ENCODE measurements at places on chromosomes 11 and 22.

- no peak for DNase-seq
These were observed 1349.8 kb upstream of the RAG2 start for GRCh38 chr11:37947821-37948220.

- DNase-seq = no peak
These were observed 615.7 kb downstream of the NELL1 start for GRCh38 chr11:21285104-21285503.

DNA sequence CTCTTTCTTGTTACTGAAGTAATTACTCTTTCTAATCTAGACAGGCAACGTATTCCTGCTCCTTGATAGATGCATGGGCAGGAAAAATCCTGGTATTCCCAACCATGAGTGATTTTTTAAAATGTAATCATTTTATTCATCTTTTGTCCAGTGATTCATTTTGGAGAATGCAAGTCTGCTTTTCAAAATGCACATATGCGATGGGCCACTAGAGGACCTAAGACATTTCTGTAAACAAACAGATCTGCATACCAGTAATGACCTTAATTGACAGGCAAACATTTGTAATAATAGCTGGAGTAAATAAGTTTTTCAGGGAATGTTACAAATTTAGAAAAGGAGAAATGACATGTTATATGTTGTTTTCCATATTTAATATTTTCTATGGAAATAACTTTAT is 1167.6 kb downstream of the JRKL start:
- DNase-seq = no peak

GRCh38 chr11:30741039-30741550 is 154.9 kb upstream of the MPPED2 start:
- peak; percentile 15 for DNase-seq

GRCh38 chr11:8063324-8063723 is 17.7 kb upstream of the TUB start:
- no peak for DNase-seq

Measured in astrocyte of the hippocampus (primary cell).